Smooth muscle cell of the umbilical artery (primary cell): ENCODE measurements at places on chromosomes 11 and 22. TPM values are rescaled to one million over a fixed set of nuclear protein-coding genes. Genes with fewer than 3 reads are reported as not detected.

PRDX5 gene
- 173 and 330 TPM in 2 replicates for total RNA-seq

IL17REL gene
- total RNA-seq = 0.09 TPM in 1 of 2 replicates, not detected in the other

TIGD3 gene
- total RNA-seq = 0.05 and 0.30 TPM in 2 replicates

KDELR3 gene
- 160 and 218 TPM in 2 replicates for total RNA-seq

LSP1 gene
- total RNA-seq = 2.0 and 2.7 TPM in 2 replicates

SAA1 gene
- not detected in 2 replicates for total RNA-seq

CDC45 gene
- 1.2 and 12.0 TPM in 2 replicates for total RNA-seq

ARL2 gene
- 73.7 and 76.6 TPM in 2 replicates for total RNA-seq

HDHD5 gene
- 28.0 and 33.3 TPM in 2 replicates for total RNA-seq

RIN1 gene
- 8.3 and 19.2 TPM in 2 replicates for total RNA-seq

HEPHL1 gene
- under 0.01 and 0.09 TPM in 2 replicates for total RNA-seq

PTPRCAP gene
- 0.42 TPM in 1 of 2 replicates, not detected in the other for total RNA-seq

STX5 gene
- 35.9 and 36.6 TPM in 2 replicates for total RNA-seq

LRRC32 gene
- 59.0 and 86.1 TPM in 2 replicates for total RNA-seq

MS4A4A gene
- total RNA-seq = not detected in 2 replicates

ADSL gene
- 100 and 140 TPM in 2 replicates for total RNA-seq

RTN4RL2 gene
- total RNA-seq = 0.05 TPM in 1 of 2 replicates, not detected in the other

GGT1 gene
- 5.4 and 6.5 TPM in 2 replicates for total RNA-seq

AIFM3 gene
- total RNA-seq = 0.59 and 0.78 TPM in 2 replicates

PNPLA5 gene
- total RNA-seq = not detected in 2 replicates

ZNF214 gene
- total RNA-seq = 2.8 and 4.2 TPM in 2 replicates

SMC1B gene
- total RNA-seq = not detected in 2 replicates

IGSF9B gene
- under 0.01 and 0.51 TPM in 2 replicates for total RNA-seq

HBB gene
- total RNA-seq = not detected in 2 replicates

NLRP6 gene
- not detected in 2 replicates for total RNA-seq

B3GAT1 gene
- 0.05 TPM in 1 of 2 replicates, not detected in the other for total RNA-seq

NUP160 gene
- 23.5 and 39.8 TPM in 2 replicates for total RNA-seq

MS4A2 gene
- total RNA-seq = not detected in 2 replicates

BCO2 gene
- total RNA-seq = 2.3 and 12.2 TPM in 2 replicates

APOL3 gene
- 6.5 and 9.7 TPM in 2 replicates for total RNA-seq

CADM1 gene
- 8.4 and 65.3 TPM in 2 replicates for total RNA-seq

APLNR gene
- not detected in 2 replicates for total RNA-seq

OR52I1 gene
- total RNA-seq = not detected in 2 replicates

LGALS12 gene
- not detected in 2 replicates for total RNA-seq

CAVIN3 gene
- 123 and 129 TPM in 2 replicates for total RNA-seq

SHANK2 gene
- 3.7 and 6.8 TPM in 2 replicates for total RNA-seq

ALDH3B1 gene
- total RNA-seq = 20.8 and 34.4 TPM in 2 replicates

ROBO4 gene
- 0.30 and 0.46 TPM in 2 replicates for total RNA-seq

KCNJ5 gene
- not detected in 2 replicates for total RNA-seq

NDUFV1 gene
- total RNA-seq = 127 and 147 TPM in 2 replicates

E2F8 gene
- under 0.01 and 0.92 TPM in 2 replicates for total RNA-seq

GANAB gene
- total RNA-seq = 505 and 539 TPM in 2 replicates

PGR gene
- under 0.01 and 0.05 TPM in 2 replicates for total RNA-seq
